ENCODE measurements at places on chromosomes 5 and 9.
A peak's percentile ranks its signal among the peaks of the same experiment; 100 is the strongest.

GRCh38 chr5:147901599-147902039 is 4.7 kb downstream of the C5orf46 start:
- DNase-seq = no peak

- no peak for DNase-seq
Measured at GRCh38 chr5:82068723-82069122, 96.9 kb downstream of the ATG10 start.

DNA sequence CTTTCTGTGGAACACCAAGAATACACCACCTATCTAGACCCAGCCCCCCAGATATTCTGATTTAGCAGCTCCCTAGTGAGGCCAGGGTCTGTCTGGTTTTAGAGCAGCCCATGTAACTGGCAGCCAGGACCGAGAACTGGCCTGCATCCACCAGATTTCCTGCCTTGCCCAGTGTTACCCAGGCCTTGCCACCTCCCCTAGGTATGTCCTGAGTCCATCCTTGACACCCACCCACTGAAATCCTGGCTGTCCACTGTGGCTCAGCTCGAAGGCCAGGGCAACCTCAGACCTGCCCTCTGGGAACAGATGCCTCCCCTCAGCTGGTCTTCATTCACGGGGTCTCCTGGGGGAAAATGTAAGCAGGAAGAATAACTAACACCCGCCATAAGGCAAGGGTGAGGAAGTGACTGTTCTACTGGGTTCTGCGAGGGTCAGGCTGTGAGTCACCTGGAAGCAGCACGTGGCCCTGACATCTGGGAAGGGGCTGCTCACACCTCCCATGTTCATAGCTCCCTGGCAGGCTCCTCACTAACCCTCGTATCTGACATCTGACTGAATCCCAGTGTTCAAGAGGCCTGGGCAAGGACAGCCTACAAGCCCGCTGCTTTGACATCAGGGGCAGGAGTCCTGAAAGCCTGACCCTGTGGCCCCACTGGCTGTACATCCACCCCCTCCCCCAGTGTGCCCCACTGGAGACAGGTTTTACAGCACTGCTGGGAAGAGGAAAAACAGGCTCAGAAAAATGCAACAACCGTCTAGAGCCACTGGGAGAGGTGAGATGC is 72.7 kb downstream of the SEMA4D start:
- DNase-seq = peak; percentile 47

DNA sequence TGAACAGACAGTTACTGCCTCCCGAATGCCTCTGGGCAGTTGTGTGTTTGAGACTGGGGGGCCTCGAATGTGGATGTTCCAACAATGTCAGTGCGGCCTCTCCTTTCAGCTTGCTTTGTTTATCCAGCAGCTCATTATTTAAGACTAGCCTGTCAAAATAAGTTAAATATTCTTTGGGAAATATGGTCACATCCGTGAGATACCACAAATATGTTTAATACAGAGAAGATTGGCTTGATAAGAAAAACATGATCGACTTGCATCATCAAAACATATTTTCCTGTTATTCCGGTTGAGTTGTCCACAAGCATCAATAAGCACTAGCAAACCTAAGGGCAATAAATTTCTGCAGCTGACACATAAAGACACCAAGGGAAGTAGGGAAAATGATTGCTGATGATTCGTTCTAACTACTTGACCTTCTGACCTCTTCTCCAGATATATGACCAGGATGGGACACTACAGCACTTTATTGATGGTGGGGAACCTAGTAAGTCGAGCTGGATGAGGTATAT is 66.5 kb downstream of the PRDM6 start:
- no peak for DNase-seq

GRCh38 chr9:109251080-109251775 is 69.6 kb downstream of the EPB41L4B start:
- DNase-seq = no peak
